ENCODE measurements at places on chromosomes 7 and 10. TPM values are rescaled to one million over a fixed set of nuclear protein-coding genes. Genes with fewer than 3 reads are reported as not detected.
A peak's percentile ranks its signal among the peaks of the same experiment; 100 is the strongest.

GRID2IP gene
- not detected for total RNA-seq

GRCh38 chr7:29019896-29020295 is 61.8 kb upstream of the TRIL start:
- no peak for DNase-seq

ARHGEF35 gene
- 0.43 TPM for total RNA-seq

CLEC2L gene
- not detected for total RNA-seq

DNA sequence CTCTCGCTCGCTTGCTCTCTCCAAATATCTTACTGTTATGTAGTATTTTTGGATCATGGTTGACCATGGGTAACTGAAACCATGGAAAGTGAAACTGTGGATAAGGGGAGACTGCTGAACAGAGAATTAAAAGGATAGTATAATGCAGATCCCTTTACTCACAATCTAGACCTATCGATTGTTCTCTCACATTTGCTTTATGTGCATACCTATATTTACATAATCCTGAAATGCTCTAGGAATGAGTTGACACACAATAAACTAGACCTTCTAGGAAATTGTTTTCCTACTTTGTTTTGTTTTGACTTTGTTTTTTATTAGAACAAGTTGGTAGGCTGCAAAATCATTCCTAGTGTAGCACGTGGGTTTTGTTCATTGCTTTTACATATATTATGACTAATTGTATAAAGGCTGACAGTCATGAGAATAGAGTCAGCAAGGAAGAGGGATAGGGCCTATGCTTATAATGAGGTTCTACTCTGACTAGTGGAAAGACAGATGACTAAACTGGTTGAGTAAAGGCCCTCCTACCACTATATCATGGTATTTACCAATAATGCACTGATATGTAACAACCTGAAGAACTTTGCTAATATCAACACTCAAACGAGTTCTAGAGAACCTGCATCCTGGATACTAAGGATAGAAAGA is 175.3 kb upstream of the TARP start:
- DNase-seq = no peak

GRCh38 chr7:82617156-82617555 is 173.6 kb upstream of the CACNA2D1 start:
- DNase-seq = no peak

ANXA7 gene
- 143 TPM for total RNA-seq

GRCh38 chr10:37734971-37735370 is 122.4 kb downstream of the ZNF248 start:
- peak; percentile 64 for DNase-seq

ATOH7 gene
- total RNA-seq = 0.88 TPM

DNA sequence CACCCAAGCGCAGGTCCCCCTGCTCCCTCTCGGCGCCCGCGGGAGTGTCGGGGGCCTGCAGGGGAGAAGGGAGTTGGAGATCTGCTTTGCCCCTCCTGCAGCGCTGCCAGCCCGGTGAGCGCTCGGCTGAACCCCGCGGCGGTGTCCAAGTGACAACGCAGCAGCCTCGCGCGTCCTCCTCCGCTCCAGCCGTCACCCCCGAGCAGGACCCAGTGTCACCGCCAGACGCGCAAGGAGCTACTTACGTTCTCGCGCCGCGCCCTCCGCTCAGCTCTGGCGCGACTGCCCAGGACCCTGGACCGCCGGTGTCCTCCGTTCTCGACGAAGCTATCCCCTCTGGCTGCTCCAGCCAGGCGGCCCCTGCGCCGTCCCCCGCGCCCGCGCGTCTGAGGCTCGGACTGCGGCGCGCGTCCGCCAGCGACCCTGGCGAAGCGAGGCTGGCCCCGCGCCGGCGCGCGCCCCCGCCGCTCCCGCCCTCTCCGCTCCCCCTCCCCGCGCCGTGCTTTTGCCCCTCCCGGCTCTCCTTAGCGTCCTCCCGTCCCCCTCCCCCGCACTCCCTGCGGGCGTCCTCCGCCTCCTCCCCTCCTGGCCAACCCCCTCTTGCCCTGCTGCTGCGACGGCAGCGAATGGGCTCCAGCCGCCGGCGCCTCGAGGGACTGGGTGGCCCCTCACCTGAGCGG is at the start of gene NRCAM:
NRCAM (minus strand) TSS at position 439 of the 680 bp plus-strand sequence. CDS start 216,372 bp downstream, outside the sequence.
- DNase-seq = peak; percentile 25

- no peak for DNase-seq
Observed at GRCh38 chr10:101007915-101008822, 8.6 kb downstream of the LZTS2 start.

DNA sequence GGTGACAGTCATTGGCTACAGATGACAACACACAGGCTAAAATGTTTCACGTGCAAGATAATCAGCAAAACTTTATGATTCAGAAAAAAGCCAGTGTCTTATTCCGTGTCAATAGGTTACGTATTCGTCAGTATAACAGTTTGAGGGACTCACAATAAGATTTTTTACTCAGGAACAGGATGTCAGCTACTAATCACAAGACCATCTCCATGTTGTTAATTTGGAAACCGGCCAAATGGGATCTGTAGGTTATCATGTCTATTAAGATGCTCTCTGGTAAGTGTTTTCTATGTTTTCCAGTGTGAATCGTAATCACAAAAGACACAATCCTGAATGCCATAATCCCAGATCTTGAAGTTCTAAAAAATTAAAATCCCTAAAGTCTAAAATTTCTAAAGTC is 197.3 kb downstream of the ETV1 start:
- DNase-seq = no peak

DNA sequence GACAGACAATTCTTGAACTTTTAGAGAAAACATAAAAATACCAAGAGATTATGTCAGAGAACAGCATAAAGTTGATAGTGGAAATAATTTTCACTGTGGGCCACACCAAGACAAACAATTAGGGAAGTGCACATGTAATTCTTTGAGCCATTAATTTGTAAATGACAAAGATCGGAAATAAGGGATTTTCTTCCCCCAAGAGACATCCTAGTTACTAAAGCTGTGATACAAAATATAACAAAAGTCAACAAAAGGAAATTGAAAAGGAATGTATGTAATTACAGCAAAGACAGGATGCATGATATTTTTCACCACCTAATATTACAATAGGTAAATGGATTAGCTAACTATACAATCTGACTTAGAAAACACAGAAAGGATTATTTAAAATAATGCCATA is 12.4 kb upstream of the LRRC72 start:
- no peak for DNase-seq
